ENCODE measurements at places on chromosomes 7 and 10.

- DNase-seq = no peak
These were observed 50.1 kb downstream of the HK1 start for GRCh38 chr10:69328380-69328735.

- no peak for DNase-seq
These were observed 44.5 kb upstream of the MRPS16 start for GRCh38 chr10:73296946-73297345.

DNA sequence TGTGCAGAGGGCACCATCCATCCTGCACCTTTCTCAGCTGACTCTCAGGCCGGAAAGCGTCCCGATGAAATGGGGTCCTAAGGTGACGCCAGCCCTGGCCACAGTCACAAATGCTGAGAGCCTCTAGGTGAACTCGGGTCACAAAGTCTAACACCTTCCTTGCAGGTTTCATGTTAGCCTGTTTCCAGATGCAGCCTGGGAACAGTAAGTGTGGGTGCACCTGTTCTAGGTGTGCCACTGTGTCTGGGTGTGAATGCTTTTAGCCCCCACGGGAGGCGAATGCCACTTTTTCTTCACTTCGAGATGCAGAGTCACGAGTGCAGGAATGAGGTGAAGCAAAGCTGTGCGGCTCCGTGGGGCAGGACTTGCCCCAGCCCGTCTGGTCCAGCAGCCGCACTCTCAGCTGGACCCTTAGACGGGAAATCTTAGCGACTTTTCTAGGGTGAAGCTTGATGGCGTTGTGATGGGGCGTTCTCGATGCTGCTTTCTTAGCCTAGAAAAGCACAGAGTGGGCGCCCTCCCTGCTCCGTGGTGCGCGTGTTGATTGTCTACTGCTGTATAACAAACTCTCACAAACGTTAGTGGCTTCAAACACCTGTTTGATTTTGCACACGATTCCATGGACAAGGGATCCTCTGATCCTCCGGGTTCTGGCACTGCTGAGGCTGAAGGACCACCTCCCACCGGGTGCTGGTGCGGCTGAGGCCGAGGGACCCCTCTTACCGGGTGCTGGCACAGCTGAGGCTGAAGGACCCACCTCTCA lies 13.6 kb upstream of the VIPR2 start:
- no peak for DNase-seq

GRCh38 chr10:21069929-21070700 lies 173.0 kb upstream of the NEBL start:
- DNase-seq = no peak

DNA sequence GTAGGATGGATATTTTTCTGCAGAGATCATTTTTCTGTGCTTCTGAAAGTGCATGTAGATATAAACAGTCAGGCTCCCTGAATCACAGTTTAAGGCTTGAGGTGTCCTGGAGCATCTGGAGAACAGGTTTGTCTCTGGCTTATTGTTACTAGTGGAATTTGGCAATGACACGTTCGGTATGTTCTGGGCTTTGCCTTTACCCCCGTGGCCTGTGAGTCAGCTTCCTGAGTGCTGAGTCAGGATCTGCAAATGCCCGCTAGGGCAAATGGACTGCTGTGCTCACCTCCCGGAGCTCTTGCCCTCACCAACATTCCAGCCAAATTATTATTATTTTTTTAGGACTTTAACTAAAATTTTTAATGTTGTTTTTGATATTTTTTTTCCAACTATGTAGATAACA lies 192.5 kb upstream of the PRSS1 start:
- no peak for DNase-seq

GRCh38 chr7:106450716-106451115 lies 165.9 kb upstream of the NAMPT start:
- DNase-seq = no peak

DNA sequence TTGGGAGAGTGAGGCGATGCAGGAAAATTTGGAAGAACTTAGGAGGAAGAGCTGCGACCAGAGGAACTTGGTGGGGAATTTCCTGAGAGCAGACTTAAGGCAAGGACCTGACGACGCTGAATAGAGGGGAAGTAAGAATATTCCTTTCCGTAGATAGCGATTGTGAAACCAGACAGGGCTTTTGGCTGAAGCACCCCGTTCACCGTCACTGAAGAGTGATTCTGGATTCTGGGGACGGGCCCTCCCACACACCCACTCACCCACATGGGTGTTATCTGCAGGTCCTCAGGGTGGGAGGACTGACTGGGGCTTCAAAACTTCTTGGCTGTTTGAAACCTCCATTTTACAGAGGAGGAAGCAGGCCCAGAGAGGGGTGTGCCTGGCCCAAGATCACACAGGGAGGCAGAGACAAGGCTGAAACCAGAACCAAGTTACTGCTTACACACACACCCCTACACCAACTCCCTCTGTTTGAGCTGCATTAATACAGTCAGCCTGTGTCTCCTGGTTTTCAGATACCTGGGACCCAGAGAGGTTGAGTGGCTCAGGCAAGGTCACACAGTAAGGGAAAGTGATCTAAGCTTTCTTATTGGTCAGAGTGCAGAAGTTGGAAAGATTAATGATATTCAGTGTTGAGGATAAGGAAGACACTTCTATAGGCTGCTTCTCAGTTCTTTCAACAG lies 37.2 kb upstream of the CDH23 start:
- no peak for DNase-seq

DNA sequence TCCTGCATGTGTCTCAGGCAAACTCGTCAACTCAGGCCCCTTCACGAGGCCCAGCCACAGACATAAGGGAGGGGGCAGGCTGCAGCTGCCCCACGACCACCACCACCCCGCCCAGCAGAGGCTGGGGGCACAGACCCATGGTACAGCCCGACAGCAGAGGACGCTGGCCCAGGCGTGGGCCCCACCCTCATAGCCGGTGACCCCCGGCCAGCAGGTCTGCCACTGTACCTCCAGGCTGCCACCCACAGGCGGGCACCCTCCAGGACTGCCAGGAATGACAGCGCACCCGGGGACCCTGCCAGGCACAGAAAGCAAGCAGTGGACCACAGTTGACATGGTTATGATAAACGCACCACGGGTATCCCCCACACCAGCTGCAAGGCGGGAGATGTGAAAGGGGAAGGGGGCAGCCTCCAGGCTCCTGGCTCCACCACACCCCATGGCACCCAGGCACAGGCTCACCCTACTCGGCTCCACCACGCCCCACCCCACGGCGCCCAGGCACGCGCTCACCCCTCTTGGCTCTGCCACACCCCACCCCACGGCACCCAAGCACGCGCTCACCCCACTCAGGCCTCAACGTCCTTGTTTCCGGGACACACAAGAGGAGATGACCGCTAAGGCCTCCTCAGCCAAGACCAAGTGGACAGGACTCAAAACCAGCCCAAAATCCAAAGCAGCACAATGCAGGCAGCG lies 135.9 kb downstream of the MAD1L1 start:
- DNase-seq = no peak

- DNase-seq = no peak
These were observed 32.5 kb upstream of the EPC1 start for GRCh38 chr10:32379318-32379949.

DNA sequence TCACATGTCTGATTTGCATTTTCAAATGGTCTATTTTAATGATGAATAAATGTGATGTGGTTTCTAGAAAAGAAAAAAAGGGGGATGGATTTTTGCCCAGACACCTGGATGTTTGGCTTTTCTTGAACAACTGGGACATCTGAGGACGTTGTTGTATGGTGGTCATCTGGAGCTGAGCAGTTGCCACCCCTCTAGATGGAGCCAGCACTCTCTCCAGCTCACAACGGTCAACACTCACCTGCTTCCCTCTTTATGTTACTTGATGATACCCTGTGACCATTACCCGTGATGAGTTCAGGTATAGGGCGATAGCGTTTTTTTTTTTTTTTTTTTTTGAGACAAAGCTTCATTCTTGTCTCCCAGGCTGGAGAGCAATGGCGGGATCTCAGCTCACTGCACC lies 30.1 kb upstream of the PAXIP1 start:
- DNase-seq = no peak

DNA sequence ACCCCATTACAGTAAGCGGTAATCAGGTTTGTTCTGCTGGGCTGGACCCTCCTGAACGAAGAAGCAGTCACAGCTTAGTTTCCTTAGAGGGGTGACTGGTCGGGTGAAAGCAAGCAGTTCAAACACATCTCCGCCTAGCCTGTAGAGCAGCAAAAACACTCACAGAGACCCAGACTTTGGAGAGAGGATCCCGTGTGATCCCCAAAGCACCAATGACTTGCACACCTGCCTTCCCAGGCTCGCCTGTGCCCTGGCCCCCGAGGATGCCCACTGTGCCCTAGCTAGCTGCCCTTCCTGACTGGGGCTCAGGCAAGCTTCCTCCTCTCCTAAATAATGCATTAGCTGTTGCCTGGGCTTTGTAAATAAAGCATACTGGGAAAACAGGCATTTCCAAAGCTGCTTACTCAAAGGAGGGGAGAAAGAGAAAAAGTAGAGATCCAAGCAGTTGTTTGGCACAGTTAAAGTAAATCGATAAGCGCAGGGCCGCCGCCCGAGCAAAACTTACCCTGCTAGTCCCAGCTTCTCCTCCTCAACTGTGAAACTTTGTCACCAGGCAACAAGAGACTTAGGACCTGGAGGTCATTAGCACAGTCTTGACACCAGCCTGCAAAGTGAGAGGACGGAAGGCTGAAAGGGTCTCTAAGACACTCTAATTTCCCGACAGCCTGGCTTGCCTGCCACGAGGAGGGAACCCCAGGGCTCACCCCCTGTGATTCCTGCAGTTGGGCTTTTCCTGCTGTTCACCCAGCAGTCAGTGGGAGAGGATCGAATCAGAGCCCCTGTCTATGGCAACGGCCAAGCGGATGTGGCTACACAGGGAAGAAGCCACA lies 4.8 kb downstream of the LRRC18 start:
- DNase-seq = no peak

DNA sequence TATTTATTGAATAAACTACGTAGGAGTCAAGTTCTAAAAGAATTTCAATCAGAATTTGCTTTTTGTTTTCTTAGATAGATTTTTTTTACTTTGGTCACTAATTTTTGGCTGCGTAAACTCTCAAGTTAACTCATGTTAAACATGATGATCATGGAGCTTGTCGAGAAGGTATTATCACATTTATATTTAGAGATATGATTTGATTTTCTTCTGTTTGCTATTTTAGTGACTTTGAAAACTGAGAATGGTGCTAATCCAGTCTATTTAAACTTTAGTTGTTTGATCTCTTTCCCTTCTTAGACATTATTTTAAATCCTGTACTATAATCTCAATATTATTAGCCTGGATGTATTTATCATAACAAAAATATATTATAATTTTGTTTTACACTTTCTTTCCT lies 179.4 kb upstream of the SEMA3C start:
- no peak for DNase-seq

- no peak for DNase-seq
These were observed 103.1 kb downstream of the INHBA start for GRCh38 chr7:41599760-41600159.

DNA sequence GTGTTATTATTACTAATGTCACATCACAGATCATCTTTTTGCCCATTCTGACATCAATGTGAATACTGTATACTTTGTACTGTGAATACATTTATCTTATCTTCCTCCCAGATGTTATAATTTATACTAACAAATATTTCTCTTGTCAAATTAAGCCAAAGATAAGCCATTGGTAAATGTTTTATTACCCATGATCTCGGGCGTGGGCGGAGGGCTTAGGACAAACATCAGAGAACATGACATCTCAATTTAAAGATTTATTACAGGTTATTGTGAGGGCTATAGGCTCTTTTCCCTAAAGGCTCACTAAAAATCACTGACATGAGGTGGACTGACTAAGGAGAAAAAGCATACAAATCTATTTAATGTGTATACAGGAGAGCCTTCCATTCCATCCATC lies 58.2 kb upstream of the DGKB start:
- DNase-seq = no peak

- DNase-seq = no peak
These were observed 9.7 kb downstream of the ATP5MF start for GRCh38 chr7:99456288-99456687.

Data from activated naive CD4-positive, alpha-beta T cell treated with anti-CD3 and anti-CD28 coated beads, Interleukin-2, amount 50 U/mL, for 16 hours (primary cell).